ENCODE measurements at places on chromosomes 7 and 10. TPM values are rescaled to one million over a fixed set of nuclear protein-coding genes. Genes with fewer than 3 reads are reported as not detected.
A peak's percentile ranks its signal among the peaks of the same experiment; 100 is the strongest.

Gene C10orf62
- 0.29 TPM for total RNA-seq

Gene ATP6V0A4
- total RNA-seq, result not detected

Gene TAS2R5
- 1.7 TPM for total RNA-seq

Gene DENND2A
- total RNA-seq, result 19.2 TPM

Gene CREB3L2
- total RNA-seq, result 109 TPM

Gene SPDYE2
- total RNA-seq, result not detected

Gene SPDYE16
- 0.16 TPM for total RNA-seq

Gene VPS37D
- total RNA-seq, result 1.8 TPM

GRCh38 chr10:78543031-78543748 is 509.5 kb downstream of the RPS24 start:
- no peaks in the 10 kb centered on the region for H3K36me3 ChIP-seq
- H3K4me1 ChIP-seq, result no peaks in the 10 kb centered on the region
- H3K27me3 ChIP-seq, result no peaks in the 10 kb centered on the region
- no peak for DNase-seq
- H3K4me3 ChIP-seq, result no peak overlapping the region

DNA sequence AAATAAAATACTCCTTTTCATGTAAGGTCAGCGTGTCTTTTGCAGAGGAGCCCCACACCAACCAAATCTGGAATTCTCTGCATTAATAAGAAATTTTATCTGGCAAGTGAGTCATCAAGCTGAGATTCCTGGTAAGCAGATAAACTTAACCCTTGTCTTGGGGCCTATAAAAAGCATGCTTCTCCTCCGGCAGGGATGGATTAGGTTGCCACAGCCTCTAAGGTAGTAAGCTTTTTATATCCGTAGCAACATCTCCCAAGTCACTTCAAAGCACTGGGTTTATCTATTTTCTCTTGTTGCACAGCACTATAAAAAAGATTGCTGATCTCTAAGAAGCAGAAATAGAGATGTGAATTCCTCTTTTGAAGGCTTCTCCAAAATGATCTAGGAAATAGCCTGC is 202.8 kb upstream of the NOBOX start:
- no peaks in the 10 kb centered on the region for H3K4me1 ChIP-seq
- H3K36me3 ChIP-seq, result no peaks in the 10 kb centered on the region
- H3K4me3 ChIP-seq, result no peak overlapping the region
- no peaks in the 10 kb centered on the region for H3K27me3 ChIP-seq

GRCh38 chr7:134593530-134594392 is 44.9 kb downstream of the AKR1B15 start:
- H3K36me3 ChIP-seq, result no peaks in the 10 kb centered on the region
- DNase-seq, result peak; percentile 87
- peak overlapping the region; percentile 74 for H3K27ac ChIP-seq
- H3K27me3 ChIP-seq, result no peaks in the 10 kb centered on the region

DNA sequence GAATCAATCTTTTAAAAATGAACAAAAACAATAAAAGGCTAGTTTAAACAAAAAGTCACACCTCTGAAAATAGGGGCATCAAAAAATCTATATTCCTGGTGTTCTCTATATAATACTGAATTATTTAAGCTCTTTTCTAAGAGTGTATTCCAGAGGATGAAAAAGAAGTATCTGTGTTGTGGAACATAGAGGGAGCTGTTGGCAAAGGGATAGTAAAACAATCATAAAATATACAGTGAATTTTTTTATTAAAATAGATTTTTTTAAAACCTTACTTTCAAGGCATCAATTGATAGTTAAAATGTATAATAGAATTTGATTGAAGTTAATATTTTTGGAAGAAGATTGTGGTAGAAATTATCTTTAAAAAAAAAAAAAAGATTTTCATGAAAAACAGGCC is 1409.1 kb upstream of the CELF2 start:
- no peaks in the 10 kb centered on the region for H3K36me3 ChIP-seq
- no peak overlapping the region for H3K27ac ChIP-seq
- H3K27me3 ChIP-seq, result no peaks in the 10 kb centered on the region
- no peak for DNase-seq
- no peaks in the 10 kb centered on the region for H3K4me1 ChIP-seq

DNA sequence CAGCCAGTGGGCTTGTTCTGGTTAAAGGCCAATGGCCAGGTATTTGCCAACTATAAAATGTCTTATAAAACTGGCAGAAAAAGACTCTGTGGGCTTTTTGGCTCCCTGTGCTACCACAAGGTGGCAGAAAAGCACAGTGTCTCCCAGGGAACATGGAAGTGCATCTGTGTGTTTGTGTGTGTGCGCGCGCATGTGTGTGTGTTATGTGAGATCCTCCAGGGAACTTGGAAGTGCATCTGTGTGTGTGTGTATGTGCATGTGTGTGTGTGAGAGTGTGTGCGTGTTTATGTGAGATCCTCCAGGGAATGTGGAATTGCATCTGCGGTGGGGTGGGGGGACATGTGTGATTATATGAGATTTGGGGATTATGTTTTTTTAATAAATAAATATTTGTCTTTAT is 30.2 kb upstream of the ABI1 start:
- peak; percentile 49 for DNase-seq
- H3K27me3 ChIP-seq, result no peaks in the 10 kb centered on the region
- no peaks in the 10 kb centered on the region for H3K4me1 ChIP-seq
- H3K36me3 ChIP-seq, result no peaks in the 10 kb centered on the region

- no peak for DNase-seq
- no peak overlapping the region for H3K27ac ChIP-seq
- H3K4me1 ChIP-seq, result no peaks in the 10 kb centered on the region
- H3K36me3 ChIP-seq, result no peaks in the 10 kb centered on the region
- H3K27me3 ChIP-seq, result no peaks in the 10 kb centered on the region
Observed at GRCh38 chr10:117537436-117537903, 5.1 kb upstream of the EMX2 start.

GRCh38 chr10:90227217-90227656 is 525.8 kb downstream of the KIF20B start:
- H3K4me3 ChIP-seq, result no peak overlapping the region
- no peak overlapping the region for H3K27ac ChIP-seq
- no peaks in the 10 kb centered on the region for H3K27me3 ChIP-seq
- no peaks in the 10 kb centered on the region for H3K4me1 ChIP-seq
- no peaks in the 10 kb centered on the region for H3K36me3 ChIP-seq

GRCh38 chr7:134366481-134366880 is 49.8 kb upstream of the SLC35B4 start:
- H3K36me3 ChIP-seq, result no peaks in the 10 kb centered on the region
- no peaks in the 10 kb centered on the region for H3K27me3 ChIP-seq
- H3K27ac ChIP-seq, result no peak overlapping the region

DNA sequence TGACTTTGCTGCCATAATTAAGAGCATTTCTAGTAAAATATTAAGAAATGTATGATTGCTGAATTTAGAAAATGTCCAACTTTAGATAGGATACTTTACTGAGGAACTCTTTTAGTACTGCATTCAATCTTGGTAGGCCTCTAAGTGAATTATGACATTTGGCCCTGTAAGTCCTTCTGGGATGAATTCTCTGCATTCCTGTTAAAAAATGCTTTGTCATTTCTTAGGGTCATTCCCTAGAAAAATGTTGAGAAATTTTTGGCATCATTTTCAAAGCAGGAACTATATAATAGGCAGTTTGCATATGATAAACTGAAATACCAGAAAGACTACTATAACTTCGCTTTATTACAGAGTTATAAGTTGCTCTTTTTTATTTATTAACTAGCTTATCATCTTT is 69.3 kb upstream of the PRR15 start:
- no peak overlapping the region for H3K4me3 ChIP-seq
- H3K36me3 ChIP-seq, result no peaks in the 10 kb centered on the region
- no peak overlapping the region for H3K27ac ChIP-seq
- no peaks in the 10 kb centered on the region for H3K27me3 ChIP-seq
